Neural cell (in vitro differentiated cells): ENCODE measurements at places on chromosomes 4 and X. TPM values are rescaled to one million over a fixed set of nuclear protein-coding genes. Genes with fewer than 3 reads are reported as not detected.

ZCCHC18 gene
- 70.0 and 132 TPM in 2 replicates for polyA plus RNA-seq

HSFX3 gene
- polyA plus RNA-seq: not detected in 2 replicates

SORCS2 gene
- 1.0 and 2.6 TPM in 2 replicates for polyA plus RNA-seq

USP17L19 gene
- not detected in 2 replicates for polyA plus RNA-seq
